Esophagus squamous epithelium (tissue), 5 donors: ENCODE measurements at places on chromosomes 7 and 10. TPM values are rescaled to one million over a fixed set of nuclear protein-coding genes. Genes with fewer than 3 reads are reported as not detected.

Gene RAMP3
- total RNA-seq, result 9.7 TPM

Gene UTF1
- total RNA-seq, result not detected

Gene HMX2
- not detected for total RNA-seq

Gene PRRT4
- total RNA-seq, result 1.8 TPM

Gene ALOX5
- total RNA-seq, result 11.4 TPM

Gene ERVW-1
- total RNA-seq, result not detected

Gene RELN
- total RNA-seq, result 1.1 TPM

Gene PILRA
- 0.61 TPM for total RNA-seq

Gene SLC26A5
- total RNA-seq, result not detected

Gene GRID2IP
- 0.44 TPM for total RNA-seq

Gene INSYN2A
- total RNA-seq, result not detected

DNA sequence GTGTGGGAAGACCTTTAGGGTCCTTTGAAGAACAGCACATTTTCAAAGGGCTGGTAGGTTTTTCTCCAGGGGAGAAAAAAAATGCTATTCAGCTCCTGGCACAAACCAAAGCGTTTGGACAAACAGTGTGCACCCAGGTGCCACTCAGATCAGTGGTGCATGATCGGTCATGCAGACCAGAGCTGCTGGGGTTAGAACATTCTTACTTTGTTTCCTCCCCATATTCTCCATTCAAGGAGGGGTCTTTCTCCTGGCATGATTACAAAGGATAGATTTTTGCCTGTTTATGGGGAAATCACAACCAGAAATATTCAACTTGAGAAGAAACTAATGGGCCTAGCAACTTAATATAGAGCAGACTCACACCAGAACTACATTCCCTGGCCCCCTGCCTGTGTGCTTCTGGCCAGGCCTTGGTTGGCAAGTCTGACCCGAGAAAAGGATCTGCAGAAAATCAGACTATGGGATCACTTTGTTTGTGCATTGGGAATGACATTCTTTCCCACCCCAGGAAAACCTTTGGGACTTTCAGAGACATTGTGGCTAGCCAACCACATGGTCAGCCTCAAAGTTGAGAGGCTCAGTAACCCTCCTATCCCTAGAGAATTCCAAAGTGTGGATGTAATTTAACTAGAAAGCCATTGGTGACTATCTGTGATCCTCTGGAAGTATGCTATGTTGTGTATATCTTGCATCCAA is 82.3 kb upstream of the FGL2 start:
- peaks cover 12% of the 10 kb centered on the region for H3K4me1 ChIP-seq
- H3K27ac ChIP-seq, result no peak overlapping the region

DNA sequence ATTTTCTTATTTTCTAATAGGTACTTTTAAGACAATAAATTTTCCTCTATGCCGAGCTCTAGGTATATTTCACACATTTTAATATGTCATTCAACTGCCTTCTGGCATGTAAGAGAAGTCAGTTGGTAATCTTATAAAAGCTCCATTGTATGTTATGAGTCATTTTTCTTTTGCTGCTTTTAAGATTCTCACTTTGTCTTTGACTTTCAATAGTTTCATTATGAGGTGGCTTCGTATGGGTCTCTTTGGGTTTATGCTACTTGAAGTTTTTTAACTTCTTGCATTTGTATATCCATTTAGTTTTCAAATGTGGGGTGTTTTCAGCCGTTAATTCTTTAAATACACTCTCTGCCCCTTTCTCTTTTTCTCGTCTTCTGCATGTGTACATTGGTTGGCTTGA is 80.5 kb downstream of the ABCA13 start:
- H3K27me3 ChIP-seq, result no peaks in the 10 kb centered on the region
- no peak for DNase-seq
- H3K27ac ChIP-seq, result no peak overlapping the region
- H3K36me3 ChIP-seq, result no peaks in the 10 kb centered on the region
- no peaks in the 10 kb centered on the region for H3K4me1 ChIP-seq

DNA sequence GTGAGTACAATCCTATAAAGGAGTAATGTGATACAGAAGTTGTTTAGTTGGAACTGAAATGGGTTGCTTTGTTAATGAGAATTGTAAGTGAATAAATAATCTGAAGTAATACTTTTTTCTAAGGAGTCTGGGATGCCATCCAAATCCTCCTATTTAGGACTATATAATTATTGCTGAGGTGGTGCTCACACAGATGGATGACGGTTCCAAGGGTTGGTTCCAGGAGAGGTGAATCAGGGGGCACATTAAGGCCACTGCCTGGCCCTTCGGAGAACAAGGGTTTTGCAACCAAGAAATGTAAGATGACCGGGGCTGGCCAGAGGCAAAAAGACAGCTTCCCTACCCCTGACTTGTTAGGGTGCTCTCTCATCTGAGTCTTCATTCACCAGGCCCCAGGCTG is 352.7 kb downstream of the PHTF2 start:
- no peak overlapping the region for H3K27ac ChIP-seq
- DNase-seq, result no peak
- no peaks in the 10 kb centered on the region for H3K36me3 ChIP-seq
- H3K27me3 ChIP-seq, result no peaks in the 10 kb centered on the region
- no peaks in the 10 kb centered on the region for H3K4me1 ChIP-seq
- no peak overlapping the region for H3K4me3 ChIP-seq

DNA sequence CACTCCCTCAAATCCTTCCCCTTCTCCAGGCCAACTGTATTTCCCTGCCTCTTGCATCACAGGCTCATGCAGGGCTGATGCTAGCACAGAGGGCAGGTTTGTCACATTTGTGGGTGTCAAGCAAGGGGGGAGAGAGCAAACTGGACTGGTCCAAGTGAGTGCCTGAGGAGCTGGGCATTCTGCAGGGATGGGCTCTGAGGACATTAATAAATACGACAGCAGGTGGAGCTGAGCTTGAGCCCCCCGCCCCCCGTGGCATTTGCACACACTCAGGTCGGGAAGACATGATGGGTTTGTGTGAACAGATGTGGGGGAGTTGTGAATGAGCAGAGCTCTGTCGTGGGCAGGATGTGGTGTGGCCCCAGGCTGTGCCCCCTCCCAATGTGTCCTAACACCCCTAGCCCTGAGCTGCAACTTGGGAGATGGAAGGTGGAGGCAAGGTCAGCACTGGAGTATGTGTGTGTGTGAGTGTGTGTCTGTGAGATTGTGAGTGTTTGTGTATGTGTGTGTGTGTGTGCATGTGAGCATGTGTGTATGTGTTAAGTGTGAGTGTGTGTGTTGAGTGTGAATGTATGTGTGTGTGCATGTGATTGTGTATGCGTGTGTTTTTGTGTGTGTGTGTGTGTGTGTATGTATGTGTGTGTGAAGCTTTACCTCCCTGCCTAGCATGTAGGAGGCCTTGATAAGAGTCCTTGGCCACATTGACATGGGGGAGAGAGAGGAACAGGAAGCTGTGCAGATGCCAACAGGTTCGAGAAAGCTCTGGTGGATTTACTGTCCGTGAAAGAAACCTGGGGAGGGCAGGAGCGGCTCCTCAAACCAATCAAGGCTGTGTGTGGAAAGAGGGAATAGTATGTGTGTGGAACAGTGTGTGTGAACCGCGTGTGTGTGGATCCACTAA is 9.1 kb downstream of the RASSF4 start:
- peak overlapping the region; percentile 65 for H3K27ac ChIP-seq
- H3K27me3 ChIP-seq, result no peaks in the 10 kb centered on the region
- no peak for DNase-seq
- no peaks in the 10 kb centered on the region for H3K36me3 ChIP-seq
- H3K4me1 ChIP-seq, result peaks cover 72% of the 10 kb centered on the region

- H3K4me3 ChIP-seq, result peak overlapping the region; percentile 28
- H3K36me3 ChIP-seq, result no peaks in the 10 kb centered on the region
- no peak overlapping the region for H3K27ac ChIP-seq
- no peaks in the 10 kb centered on the region for H3K27me3 ChIP-seq
- no peak for DNase-seq
These were observed 33.3 kb downstream of the SRRM3 start for GRCh38 chr7:76234931-76235441.

- no peak for DNase-seq
- no peaks in the 10 kb centered on the region for H3K36me3 ChIP-seq
- H3K4me3 ChIP-seq, result no peak overlapping the region
- H3K4me1 ChIP-seq, result no peaks in the 10 kb centered on the region
- no peaks in the 10 kb centered on the region for H3K27me3 ChIP-seq
These were observed 323.5 kb downstream of the PTPRN2 start for GRCh38 chr7:158263964-158264748.

GRCh38 chr10:82762641-82763040 is 887.6 kb downstream of the NRG3 start:
- no peak overlapping the region for H3K27ac ChIP-seq
- no peaks in the 10 kb centered on the region for H3K27me3 ChIP-seq
- H3K4me1 ChIP-seq, result no peaks in the 10 kb centered on the region
- DNase-seq, result no peak

- DNase-seq, result no peak
- no peak overlapping the region for H3K4me3 ChIP-seq
- no peaks in the 10 kb centered on the region for H3K36me3 ChIP-seq
- H3K27me3 ChIP-seq, result peaks cover 12% of the 10 kb centered on the region
These were observed 116.2 kb downstream of the PARP12 start for GRCh38 chr7:139946533-139946932.

DNA sequence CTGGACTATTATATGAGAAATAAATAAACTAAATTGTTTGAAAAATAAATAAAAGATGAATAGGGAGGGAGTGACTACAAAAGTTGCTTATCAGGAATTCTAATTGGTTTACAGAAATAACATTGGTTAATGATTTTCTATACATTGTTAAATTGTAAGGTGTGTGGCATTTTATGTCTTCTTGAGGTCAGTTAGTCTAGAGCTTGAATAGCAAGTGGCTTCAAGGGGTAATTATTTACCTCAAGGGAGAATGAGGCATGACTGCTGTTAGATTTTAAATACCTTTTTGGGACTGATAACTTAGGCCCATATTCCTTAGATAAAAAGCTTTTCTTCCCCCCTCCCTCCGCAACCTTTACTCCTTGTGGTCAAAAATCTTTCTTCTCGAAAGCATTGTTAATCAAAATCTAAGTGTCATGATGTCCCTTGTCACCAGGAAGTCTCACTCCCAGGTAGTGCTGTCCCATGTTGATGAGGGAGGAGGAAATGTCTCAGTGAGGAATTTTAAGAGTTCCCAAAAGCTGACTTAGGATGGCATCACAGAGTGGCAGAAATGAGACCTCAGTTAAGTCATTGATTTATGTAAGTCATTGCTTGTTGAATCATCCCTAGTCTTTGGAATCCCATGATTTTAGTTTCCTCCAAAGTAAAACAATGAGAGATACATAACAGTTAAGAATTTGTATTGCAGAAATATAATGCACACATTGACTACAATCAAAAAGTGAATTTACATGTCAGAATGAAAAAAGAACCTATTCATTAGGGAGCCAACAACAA is 71.5 kb downstream of the MAPK8 start:
- H3K4me3 ChIP-seq, result no peak overlapping the region
- no peak overlapping the region for H3K27ac ChIP-seq
- H3K36me3 ChIP-seq, result peaks cover 4% of the 10 kb centered on the region
- no peak for DNase-seq

- H3K27ac ChIP-seq, result no peak overlapping the region
- H3K36me3 ChIP-seq, result no peaks in the 10 kb centered on the region
- peaks cover 7% of the 10 kb centered on the region for H3K4me1 ChIP-seq
- no peak for DNase-seq
These were observed 5.2 kb upstream of the SEMA3C start for GRCh38 chr7:80924090-80924489.

DNA sequence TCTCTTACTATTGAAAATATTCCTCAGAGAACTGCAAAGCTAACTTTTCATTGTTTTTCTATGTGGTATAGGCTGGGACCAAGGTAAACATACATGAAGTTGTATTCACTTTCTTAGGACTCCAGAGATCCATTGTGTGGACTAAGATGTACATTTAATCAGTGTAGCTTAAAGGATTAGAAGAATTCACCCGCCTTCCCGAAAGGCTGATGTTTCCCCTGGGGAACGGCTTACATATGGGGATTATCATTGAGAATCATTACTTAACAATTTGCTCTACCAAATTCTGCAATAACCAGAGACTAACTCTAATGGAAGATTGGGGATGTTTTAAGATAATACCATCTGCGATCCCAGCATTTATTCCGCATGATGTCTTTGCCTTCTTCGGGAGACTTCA is 257.1 kb upstream of the KIAA1217 start:
- H3K27ac ChIP-seq, result no peak overlapping the region
- no peaks in the 10 kb centered on the region for H3K36me3 ChIP-seq
- no peak overlapping the region for H3K4me3 ChIP-seq
- H3K27me3 ChIP-seq, result no peaks in the 10 kb centered on the region
- DNase-seq, result no peak

GRCh38 chr7:91243591-91244301 is 20.5 kb upstream of the FZD1 start:
- H3K4me1 ChIP-seq, result peaks cover 37% of the 10 kb centered on the region
- H3K27me3 ChIP-seq, result no peaks in the 10 kb centered on the region
- H3K27ac ChIP-seq, result no peak overlapping the region
- H3K4me3 ChIP-seq, result no peak overlapping the region
- no peaks in the 10 kb centered on the region for H3K36me3 ChIP-seq

DNA sequence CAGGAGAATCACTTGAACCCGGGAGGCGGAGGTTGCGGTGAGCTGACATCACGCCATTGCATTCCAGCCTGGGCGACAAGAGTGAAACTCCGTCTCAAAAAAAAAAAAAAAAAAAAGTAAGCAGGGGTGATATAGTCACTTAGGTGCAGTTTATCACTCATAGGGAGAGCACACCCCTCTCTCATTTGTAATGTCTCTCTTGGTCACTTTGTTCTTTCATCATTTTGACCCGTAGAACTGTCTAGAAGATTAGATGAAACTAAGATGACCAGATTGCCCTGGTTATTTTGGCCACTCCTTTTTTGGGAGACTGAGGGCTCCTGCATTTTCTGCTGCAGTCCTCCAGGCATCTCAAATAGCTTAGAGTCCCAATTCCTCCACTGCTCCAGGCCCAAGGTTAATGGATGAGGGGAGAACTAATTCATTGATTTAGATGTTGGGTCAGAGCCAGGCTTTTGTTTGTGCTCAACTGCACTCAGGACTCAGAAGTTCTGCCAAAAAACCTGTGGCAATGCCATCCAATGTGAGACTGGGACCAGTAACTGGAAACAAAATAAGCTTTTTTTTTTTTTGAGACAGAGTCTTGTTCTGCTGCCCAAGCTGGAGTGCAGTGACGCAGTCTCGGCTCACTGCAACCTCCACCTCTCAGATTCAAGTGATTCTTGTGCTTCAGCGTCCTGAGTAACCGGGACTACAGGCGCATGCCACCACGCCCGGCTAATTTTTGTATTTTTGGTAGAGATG is 50.0 kb upstream of the CAMK1D start:
- no peaks in the 10 kb centered on the region for H3K36me3 ChIP-seq
- no peak for DNase-seq
- H3K4me3 ChIP-seq, result no peak overlapping the region
- H3K4me1 ChIP-seq, result no peaks in the 10 kb centered on the region
- no peaks in the 10 kb centered on the region for H3K27me3 ChIP-seq
